ENCODE measurements at places on chromosomes 3 and 15.

DNA sequence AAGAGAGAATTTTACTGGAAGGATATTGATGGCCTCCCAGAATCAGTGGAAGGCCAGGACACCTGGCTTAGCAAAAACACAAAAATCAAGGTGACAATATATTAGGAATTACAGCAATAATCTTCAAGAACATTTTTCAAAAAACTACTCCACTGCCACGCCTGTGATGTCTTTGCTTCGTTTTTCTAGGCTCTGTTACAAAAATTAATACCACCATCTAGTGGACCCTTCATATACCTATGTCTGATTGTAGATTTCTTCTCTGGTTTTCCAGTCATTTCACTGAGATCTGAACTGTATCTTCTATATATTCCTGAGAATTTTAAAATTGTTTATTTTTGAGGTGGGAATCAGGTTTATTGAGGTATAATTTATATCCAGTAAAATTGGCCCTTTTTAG, 5.6 kb upstream of the SLC33A1 start:
- DNase-seq, result no peak

DNA sequence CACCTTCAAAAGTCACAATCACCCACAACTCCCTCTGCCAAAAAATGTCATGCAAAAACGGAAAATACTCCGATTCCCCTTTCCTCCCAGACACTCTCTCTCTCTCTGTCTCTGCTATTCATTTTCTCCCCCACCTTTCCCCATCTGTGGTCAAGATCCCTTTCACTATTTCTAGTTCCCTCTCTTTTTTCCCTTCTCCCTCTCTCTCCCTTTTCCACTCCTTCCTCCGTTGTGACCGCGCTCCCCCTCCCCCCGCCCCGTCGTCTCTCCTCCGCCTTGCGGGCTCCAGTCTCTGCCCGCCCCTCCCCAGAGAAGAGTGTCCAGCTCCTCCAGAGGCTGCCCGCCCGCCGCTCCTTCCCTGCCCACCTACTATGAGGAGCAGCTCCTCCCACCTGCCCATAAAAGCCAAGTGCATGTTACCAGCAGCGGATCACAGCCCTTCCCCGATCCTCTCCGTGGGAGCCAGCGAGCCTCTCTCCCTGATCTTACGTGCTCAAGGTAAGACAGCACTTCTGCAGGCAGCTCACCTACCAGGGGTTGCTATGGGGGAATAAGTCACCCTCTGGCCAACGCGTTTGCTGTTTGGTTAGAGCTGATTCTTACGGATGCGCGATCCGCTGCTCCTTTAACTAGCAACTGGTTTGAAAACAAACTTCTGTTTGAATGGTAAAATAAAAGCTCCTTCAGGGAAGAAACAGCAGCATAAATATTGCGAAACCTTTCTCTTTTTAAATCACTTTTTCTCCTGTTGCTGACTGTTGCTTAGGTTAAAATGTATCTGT, at the start of gene COL8A1:
Gene COL8A1 (plus strand): TSS at position 428 of the 782 bp plus-strand sequence. CDS start 152,089 bp downstream, outside the sequence.
- DNase-seq, result no peak

DNA sequence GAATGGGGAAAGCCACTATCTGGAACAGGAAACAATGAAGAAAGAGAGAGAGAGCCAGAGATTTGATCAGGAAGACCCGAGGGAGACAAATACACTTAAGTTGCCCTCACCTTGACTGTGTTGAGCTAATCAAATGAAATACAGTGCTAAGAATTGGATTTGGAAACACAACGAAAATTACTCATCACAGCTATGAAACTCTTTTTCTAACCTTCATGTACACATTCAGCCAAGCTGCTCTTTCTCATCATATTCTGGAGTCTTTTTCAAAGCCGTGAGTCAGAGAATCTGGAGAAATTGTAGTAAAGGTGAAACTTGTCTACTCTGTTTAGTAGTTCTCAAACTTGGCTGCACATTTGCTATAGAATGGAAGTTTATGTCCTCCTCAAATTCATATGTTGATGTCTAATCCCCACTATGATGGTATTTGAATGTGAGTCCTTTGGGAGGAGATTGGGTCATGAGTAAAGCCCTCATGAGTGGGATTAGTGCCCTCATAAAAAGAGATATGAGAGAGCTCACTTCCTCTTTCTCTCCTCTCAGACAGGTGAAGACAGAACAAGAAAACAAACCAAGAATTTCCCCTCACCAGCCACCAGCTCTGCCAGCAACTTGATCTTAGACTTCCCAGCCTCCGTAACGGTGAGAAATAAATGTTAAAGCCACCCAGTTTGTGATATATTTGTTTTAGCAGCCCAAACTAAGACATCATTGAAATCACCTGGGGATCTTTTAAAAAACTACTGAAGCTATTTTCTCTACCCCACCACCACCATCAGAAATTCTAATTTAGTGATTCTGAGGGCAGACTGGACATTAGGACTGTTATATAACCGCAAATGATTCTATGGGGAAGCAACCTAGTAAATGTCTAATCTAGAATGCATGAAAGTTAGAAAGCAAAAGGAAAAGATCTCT, 143.6 kb upstream of the GRM7 start:
- no peak for DNase-seq

GRCh38 chr3:85589145-85589544, 630.4 kb downstream of the CADM2 start:
- DNase-seq, result no peak

DNA sequence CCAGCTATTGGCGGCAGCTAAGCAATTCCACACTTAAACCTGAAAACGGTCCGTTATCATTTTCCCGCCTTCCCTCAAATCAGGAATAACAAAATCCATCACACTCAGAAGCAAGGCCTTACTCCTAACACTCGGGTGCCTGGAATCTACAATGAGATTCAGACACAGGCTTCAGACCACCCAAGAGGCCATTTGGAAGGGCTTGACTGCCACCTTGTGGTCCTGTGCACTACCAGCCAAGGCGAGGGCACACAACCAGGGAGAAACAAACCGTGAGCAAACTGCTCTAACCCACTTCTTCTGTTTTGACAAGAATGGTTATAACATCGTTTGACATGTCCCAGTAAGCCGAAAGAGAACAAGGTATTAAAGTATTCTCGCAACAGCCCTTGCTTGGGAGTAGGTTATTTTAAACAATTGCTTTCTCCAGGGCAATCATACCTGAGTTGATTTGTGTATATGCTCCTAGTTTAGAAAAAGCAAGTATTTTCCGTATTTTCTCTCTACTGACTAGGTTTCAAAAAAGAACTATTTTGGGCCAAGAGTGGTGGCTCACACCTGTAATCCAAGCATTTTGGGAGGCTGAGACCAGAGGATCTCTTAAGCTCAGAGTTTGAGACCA, 40.1 kb upstream of the TAFA4 start:
- no peak for DNase-seq

DNA sequence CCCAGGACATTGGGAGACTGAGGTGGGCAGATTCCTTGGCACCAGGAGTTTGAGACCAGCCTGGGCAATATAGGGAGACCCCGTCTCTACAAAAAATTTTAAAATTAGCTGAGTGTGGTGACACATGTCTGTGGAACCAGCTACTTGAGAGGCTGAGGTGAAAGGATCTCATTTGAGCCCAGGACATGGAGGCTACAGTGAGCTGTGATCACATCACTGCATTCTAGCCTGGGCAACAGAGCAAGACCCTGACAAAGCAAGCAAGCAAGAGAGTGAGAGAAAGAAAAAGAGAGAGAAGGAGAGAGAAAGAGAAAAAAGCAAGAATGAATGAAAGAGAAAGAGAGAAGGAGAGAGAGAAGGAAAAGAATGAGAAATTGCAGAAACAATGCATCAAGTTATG, 52.1 kb upstream of the CSPG5 start:
- DNase-seq, result no peak

- DNase-seq, result no peak
These were observed 385.4 kb upstream of the SEMA6D start for GRCh38 chr15:47331829-47332393.

GRCh38 chr3:24533561-24534193, 39.0 kb upstream of the THRB start:
- no peak for DNase-seq

DNA sequence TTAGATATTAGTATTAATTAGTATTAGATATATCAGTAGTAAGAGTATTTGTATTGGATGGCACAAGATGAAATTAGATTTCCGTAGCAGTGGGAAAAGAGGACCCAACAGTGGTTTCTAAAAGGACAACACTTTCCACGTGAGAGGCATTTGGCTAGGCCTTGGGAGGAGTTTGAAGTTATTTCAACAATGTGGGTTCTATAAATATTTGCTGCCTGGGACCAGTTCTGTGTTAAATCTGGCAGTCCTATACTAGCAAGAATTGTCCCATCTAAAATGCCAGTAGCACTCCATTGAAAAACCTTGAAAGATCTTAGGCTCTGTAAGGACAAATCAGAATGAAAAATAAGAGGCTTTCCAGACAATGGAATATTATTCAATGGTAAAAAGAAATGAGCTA, 347.1 kb upstream of the DNAJC19 start:
- DNase-seq, result no peak

DNA sequence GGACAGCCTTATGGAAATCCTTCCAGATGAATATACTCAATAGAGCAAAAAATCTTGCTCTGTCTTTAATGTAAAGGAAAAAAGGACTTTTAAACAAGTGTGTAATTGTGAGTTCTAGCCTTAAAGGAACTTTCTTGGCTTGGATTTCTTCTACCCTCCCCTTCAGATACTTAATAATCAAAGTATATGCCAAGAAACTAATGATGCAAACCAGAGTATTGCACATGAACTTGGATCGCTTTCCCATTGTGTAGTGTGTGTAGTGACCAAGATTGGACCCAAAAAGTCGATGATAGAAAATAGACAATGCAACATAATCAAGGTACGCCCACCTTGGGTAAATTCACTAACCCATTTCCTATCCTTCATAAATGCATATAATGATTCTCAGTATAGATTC, 123.8 kb downstream of the TIGIT start:
- no peak for DNase-seq

GRCh38 chr3:131283862-131284261, 97.7 kb upstream of the NUDT16 start:
- no peak for DNase-seq

GRCh38 chr15:67087507-67088172, 22.2 kb downstream of the SMAD3 start:
- no peak for DNase-seq

- DNase-seq, result no peak
These were observed 47.9 kb upstream of the ZSCAN2 start for GRCh38 chr15:84552896-84553295.

DNA sequence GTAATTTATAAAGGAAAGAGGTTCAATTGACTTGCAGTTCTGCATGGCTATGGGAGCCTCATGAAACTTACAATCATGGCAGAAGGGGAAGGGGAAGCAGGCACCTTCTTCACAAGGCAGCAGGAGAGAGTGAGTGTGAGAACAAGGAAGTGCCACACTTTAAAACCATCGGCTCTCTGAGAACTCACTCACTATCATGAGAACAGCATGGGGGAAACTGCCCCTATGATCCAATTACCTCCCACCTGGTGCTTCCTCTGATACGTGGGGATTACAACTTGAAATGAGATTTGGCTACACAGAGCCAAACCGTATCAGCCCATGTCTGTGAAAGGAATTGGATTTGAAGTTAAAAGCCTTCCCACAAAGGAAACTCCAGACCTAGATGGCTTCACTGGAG, 39.1 kb downstream of the TKT start:
- no peak for DNase-seq

DNA sequence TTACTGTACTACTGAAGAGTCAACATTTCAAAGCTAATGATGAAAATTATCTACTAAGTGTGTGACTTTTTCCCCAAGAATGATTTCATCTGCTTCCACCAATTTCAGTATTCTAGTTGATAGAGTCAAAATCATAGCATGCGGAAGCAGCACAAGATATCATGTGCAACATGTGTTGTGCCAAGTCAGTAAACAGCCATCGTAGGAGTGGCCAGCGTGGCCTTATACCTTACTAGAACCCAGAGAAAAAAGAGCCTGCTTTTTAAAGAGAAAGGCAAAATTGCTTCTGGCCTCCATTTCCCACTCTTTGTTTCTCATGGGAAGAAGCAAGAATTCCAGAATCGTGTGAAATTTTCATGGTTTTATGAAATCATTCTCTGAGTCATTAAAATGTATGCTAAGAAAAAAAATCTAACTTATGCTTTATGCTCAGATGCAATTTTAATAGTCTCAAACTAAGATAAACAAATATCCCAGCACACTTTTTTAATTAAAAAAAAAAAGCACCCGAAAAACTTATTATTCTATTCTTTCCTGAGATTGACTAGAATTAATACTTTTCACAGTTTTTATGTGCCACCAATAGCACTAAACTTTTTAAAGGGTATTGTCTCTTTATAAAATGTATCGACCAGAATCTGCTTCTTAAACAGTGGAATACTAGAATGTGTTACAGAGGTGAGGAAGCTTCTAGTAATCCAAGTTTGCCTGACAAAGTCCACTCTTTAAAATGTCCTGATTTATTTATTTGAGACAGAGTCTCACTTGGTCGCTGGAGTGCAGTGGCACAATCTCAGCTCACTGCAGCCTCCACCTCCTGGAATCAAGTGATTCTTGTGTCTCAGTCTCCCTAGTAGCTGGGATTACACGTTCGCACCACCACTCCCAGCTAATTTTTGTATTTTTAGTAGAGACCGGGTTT, 87.3 kb downstream of the MBNL1 start:
- no peak for DNase-seq

DNA sequence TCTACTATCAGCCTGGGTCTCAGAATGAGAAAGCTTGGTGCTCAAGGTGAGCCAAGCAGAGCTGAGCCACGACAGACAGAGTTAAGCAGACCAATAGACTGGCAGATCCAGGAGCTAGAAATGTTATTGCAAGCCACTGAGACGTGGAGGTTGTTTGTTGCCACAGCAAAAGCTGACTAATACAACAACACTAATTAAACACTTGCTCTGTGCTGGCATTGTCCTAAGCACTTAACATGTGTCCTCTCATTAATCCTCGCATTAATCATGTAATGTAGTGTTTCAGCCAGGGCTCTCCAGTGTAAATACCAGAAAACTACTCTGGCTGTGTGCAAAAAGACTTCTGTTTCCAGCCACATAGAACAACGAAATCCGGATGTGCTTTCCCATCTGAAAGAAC, 11.6 kb upstream of the SPSB4 start:
- DNase-seq, result no peak

DNA sequence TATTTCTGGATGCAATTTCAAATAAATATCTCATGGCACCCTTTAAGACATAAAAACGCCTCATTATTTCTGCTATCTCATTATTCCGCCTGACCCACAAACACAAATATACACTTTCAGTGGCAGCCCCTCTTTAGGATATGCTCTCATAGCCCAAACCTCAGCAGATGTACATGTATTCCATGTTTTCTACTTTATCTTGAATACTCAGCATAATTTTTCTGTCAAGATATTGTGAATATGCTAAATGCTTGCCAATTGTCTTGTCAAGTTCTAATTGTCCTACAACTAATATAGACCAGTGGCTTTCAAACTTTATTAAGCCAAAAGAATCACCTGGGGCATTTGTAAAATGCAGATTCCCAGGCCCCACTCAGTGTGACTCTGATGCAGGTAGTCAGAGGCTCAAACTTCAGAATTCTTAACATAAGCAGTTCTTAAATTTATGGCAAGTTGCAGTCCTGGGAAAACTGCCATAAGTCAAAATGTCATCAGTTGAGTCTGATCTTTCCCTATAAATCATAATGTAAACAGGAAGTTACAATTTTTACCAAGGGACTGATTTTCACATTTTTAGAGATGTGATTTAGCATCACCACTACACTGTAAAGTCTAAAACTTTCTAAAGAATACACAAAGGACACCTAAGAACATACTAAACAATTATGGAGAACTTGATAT, 135.1 kb downstream of the TBL1XR1 start:
- no peak for DNase-seq

- no peak for DNase-seq
These were observed 16.5 kb upstream of the GLCE start for GRCh38 chr15:69143756-69144436.

- no peak for DNase-seq
These were observed 2.1 kb downstream of the SH3GL3 start for GRCh38 chr15:83449250-83449671.

All from stimulated activated CD8-positive, alpha-beta memory T cell treated with anti-CD3 and anti-CD28 coated beads, Interleukin-4, amount 100 ng/mL, for 1 hour (primary cell).